ENCODE measurements at places on chromosomes 4 and X. TPM values are rescaled to one million over a fixed set of nuclear protein-coding genes. Genes with fewer than 3 reads are reported as not detected.

GNRHR gene
- not detected for total RNA-seq

CENPI gene
- 0.48 TPM for total RNA-seq

ITIH6 gene
- not detected for total RNA-seq

CENPVL1 gene
- not detected for total RNA-seq

SPATA4 gene
- total RNA-seq = not detected

MAGEA4 gene
- not detected for total RNA-seq

UBA6 gene
- 25.1 TPM for total RNA-seq

PPEF2 gene
- total RNA-seq = not detected

NAP1L3 gene
- total RNA-seq = 18.9 TPM

F8A3 gene
- total RNA-seq = 5.4 TPM
